AG10803 (cell line): ENCODE measurements at places on chromosomes 1 and 21.
A peak's percentile ranks its signal among the peaks of the same experiment; 100 is the strongest.

DNA sequence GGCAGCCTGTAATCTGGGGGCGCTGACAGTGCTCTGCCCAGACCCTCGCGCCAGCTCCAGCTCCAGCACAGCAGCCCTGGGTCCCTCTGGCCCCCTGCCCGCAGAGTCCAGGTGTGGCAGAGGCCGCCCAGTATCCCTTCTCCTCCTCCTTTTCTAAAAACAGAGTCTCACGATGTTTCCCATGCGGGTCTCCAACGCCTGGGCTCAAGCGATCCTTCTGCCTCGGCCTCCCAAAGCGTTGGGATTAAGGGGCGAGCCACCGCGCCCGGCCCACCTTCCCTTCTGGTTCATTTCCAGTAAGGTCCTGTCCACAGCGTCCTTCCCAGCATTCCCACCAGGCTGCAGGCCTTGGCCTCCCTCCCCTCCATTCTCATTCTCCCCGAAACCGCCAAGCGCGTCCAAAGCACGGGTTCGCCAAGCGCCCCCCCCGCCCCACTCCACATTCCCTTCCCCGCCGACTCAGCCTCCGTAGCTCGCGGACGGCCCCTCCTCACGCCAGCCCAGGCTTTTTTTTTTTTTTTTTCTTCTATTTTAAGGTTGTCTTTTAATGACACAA is 2.0 kb upstream of the PCBP3 start:
- no peak for DNase-seq

DNA sequence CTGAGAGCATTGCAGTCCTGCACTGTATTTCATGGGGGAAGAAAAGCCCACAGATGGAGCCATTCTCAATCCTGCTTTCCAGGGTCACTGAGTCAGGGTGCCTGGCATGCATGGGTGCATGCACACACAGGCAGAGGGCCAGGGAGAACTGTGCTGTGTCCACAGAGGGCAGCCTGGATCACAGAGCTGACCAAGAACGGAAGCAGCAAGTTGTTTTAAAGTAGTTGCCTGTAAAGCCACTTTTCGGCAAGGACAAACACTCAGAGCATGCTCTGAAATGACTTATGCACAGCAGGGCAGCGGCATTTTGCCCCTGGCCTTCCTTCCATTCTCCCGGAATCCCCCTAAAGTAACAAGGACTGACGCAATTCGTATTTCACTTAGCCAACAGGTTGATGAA is 3.6 kb downstream of the ERG start:
- DNase-seq: no peak

GRCh38 chr1:117275055-117275454 is 64.3 kb upstream of the VTCN1 start:
- no peak for DNase-seq

GRCh38 chr1:204680051-204680450 is 5.5 kb downstream of the LRRN2 start:
- no peak for DNase-seq

GRCh38 chr1:28494737-28495136 is 11.1 kb upstream of the RCC1 start:
- DNase-seq: no peak

- peak; percentile 80 for DNase-seq
Measured at GRCh38 chr1:3548156-3548893, 63.0 kb downstream of the MEGF6 start.

- DNase-seq: peak; percentile 56
Measured at GRCh38 chr1:14997646-14998276, 155.8 kb upstream of the TMEM51 start.

DNA sequence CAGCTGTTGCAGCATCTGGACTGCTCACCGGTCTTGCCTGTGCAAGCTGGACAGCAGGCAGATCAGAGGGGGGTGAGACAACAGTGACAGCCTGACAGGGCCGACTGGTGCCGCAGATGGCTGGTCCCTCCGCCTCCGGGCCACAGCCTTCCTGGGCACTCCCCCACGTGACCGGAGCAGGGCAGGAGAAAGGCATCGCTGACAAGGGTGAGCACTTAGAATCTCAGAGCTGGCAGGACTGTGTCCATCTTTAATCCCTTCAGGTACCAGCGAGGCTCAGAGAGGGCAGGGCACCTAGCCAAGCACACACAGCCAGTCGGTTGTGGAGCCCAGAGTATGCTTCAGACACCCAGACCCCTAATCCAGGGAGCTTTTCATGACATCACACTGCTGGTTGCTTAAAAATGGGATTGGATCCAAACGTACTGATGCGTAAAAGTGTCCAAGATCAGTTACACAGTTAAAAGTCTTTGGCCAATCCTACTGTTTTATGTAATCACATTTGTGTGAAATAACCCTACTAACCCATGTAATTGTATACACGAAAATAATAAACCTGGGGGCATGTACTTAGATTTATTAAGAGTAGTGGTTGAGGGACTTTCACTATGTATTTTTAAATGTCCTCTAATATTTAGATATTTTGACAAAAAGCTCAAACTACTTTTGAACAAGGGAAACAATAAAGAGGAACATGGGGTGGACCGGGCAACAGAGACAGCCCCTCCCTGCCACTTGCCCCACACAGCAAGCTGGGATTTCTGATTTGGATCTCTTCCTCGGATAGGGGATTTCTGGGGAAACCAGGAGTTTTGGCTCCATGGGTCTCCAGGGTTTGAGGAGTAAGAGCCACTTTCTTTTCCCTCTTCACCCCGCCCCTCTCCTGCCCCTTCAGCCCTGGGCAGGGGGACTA is 758 bp upstream of the CNTN2 start:
- no peak for DNase-seq

DNA sequence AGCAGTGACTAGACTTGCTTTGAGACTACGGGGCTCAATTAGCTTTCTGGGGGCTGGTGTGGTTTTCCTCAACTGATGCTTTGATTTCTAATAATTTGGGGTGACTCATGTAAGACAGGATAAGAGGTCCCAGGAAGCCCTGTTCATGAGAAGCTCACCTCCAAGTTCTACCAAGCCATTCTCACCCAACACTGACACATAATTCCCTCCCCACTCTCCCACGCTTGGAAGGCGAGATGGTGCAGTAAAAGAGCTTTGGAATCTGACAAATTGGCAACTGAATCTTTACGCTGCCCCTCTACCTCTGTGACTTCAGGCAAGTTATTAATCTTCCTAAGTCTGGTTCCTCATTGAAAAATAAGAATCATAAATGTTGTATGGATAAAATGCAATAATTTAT is 299.1 kb upstream of the DUSP10 start:
- no peak for DNase-seq

GRCh38 chr1:11571906-11572616 is 82.2 kb downstream of the FBXO2 start:
- no peak for DNase-seq
